ENCODE measurements at places on chromosomes 16 and 17. TPM values are rescaled to one million over a fixed set of nuclear protein-coding genes. Genes with fewer than 3 reads are reported as not detected.

GRCh38 chr16:31200821-31201568, 1.6 kb downstream of the PYCARD start:
- DNase-seq, result no peak

GRCh38 chr17:73482894-73483293, 161.4 kb downstream of the SDK2 start:
- no peak for DNase-seq

Gene LIG3
- polyA plus RNA-seq, result 31.1 TPM

DNA sequence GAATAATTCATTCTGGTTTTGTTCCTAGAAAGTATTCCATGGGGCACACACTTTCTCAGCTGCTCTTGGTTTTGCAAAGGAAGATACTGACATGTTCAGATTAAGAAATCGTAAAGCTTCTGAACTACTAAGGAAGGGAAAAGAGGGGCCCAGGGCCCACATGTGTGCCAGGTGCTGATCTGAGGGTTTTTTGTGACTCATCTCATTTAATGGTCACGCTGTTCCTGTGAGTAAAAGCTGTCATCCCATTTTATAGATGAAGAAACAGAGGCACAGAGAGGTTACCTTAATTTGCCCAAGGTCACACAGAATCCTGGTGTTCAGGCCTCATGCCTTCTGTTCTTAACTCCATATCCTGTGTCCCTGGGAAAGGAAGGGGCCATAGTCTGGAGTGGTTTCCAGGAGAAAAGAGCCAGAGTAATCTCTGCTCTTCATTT, 113.2 kb downstream of the MSI2 start:
- DNase-seq, result no peak

DNA sequence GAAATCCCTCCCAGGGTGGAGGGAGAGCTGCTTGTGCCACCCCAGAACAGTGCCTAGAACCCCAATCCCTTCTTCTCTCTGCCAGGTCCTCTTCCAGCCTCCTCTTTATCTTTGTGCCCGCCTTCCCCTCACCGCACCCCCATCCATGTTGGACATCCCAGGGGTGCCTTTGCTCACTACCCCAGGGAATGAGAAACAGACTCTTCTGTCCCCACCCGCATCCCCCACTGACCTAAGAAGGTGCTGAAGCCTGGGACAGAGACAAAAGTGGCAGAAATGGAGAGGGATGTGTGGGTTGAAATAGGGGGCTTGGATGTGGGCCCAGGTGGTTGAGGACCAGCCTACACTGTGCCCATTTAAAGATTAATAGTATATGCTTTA, 17.0 kb downstream of the ALOX15B start:
- no peak for DNase-seq

- no peak for DNase-seq
Measured at GRCh38 chr17:18960803-18961511, 9.0 kb downstream of the SLC5A10 start.

GRCh38 chr17:15663691-15664090, 20.4 kb downstream of the TRIM16 start:
- no peak for DNase-seq

DNA sequence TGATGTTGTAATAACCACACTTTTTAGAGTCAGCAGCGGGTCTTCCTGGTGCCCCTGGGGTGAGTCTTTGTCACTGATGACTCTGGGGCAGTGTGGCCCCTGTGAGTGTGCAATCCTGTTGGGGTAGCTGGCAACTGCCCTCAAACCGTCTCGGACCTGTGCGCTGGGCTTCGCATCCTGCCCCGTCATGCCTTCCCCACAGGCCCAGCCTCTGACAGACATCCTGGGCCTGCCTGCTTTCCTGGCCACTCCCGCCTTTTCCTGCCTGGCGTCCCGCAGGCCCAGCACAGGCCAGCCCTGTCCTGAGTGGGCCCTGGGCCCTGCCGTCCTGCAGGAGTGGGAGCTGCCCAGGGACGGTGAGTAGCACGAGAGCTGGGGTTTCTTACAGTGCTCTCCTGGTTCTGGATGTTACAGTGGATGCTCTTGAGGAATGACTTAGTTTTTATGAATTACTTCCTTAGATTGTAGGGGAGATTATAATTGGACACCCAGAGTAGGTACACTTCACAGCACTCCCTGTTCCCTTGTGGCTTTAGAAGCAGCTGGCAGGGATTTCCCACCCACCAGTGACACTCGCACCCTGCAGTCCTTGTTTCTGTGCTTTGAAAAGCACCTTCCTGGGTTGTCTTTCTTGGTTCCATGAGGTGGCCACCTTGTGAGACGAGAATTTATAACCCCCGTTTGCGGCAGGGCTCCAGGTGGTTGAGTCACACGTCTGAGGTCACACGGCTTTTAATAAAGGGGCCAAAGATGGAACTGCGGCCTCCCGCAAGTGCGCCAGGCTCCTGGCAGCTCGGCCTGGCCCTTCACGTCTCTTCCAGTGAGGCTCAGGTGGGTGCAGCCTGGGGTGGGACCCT, 50.0 kb upstream of the CAPN15 start:
- DNase-seq, result no peak

DNA sequence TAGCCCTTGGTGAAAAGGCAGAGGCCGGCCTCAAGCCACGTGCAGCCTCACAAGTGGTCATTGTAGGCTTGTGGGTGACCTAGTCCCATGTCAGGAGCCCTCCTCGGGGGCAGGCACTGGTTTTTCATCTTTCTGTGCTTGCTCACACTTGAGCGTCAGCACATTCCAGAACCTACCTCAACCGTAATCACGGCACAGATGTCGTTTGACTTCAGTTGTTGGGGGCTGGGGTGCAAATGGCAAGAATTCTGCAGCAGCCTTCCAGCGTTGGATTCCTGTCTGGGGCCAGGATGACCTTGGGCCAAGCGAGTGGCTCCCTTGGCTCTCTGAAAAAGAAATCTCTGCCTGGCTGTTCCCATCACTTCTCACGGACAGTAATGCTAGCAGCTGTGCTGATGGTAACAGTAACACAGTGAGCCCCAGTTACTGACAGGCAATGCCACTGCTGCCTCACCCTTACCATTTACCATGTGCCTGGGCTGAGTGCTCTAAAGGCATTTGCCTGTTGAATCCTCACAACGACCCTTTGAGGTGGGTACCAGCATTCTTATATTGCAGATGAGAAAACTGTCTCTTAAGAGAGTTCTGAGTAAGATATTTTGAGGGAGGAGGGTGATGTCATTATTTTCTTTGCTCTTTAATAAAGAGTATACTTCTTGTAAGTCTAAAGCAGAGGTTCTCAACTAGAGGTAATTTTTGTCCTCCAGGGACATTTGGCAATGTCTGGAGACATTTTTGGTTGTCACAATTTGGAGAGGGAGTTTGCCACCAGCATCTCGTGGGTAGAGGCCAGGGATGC, 46.5 kb downstream of the KSR1 start:
- peak; percentile 80 for DNase-seq

DNA sequence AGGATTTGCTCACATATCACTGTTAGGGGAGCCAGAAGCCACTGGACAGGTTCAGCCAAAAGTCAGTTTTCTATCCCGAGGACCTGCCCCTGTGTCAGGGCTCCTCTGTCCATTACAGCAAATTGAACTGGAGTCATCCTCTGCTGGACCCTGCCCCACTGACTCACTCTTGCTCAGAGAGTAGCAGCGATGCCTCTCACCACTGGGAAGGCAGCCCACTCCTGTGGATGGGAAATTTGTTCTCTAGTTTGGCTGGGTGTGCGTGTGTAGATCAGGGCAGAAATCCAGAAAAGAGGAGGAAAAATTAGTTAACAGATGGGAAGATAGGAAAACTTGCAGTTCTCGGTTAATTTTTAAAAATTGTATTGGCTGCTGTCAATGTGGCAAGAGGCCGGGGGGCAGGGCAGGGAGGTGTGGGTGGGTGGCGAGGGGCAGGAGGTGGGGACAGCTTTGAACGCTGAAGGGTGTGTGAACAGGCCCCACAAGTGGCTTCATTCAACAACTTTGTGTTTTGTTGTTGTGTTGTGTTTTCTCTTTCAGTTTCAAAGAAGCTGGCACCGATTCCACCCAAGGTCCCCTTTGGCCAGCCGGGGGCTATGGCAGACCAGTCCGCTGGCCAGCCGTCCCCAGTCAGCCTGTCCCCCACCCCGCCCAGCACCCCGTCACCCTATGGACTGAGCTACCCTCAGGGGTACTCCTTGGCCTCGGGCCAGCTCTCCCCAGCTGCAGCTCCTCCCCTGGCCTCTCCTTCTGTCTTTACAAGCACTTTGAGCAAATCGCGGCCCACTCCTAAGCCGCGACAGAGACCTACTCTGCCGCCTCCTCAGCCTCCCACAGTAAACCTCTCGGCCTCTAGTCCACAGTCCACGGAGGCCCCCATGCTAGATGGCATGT, 33.6 kb downstream of the ELAC2 start:
- DNase-seq, result peak; percentile 22

Gene SECTM1
- polyA plus RNA-seq, result 34.4 TPM

GRCh38 chr17:58632324-58633314, 59.2 kb downstream of the TEX14 start:
- DNase-seq, result no peak

DNA sequence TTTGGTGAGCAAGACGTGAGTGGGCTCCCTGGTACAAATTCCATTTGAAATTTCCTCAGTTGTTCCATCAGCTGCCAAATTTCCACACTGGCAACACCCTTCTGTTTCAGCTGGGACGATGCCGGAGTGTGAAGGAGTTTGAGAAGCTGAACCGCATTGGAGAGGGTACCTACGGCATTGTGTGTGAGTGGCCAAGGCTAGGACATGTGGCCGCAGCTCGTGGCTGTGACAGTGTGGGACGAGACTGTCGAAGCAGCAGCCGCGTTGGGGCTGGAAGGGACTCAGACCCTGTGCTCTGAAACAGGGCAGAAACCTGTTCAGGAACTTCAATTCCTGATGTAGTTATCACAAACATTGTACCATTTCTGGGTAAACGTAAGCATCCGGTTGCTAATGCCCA, 2.7 kb downstream of the CDK10 start:
- DNase-seq, result no peak

DNA sequence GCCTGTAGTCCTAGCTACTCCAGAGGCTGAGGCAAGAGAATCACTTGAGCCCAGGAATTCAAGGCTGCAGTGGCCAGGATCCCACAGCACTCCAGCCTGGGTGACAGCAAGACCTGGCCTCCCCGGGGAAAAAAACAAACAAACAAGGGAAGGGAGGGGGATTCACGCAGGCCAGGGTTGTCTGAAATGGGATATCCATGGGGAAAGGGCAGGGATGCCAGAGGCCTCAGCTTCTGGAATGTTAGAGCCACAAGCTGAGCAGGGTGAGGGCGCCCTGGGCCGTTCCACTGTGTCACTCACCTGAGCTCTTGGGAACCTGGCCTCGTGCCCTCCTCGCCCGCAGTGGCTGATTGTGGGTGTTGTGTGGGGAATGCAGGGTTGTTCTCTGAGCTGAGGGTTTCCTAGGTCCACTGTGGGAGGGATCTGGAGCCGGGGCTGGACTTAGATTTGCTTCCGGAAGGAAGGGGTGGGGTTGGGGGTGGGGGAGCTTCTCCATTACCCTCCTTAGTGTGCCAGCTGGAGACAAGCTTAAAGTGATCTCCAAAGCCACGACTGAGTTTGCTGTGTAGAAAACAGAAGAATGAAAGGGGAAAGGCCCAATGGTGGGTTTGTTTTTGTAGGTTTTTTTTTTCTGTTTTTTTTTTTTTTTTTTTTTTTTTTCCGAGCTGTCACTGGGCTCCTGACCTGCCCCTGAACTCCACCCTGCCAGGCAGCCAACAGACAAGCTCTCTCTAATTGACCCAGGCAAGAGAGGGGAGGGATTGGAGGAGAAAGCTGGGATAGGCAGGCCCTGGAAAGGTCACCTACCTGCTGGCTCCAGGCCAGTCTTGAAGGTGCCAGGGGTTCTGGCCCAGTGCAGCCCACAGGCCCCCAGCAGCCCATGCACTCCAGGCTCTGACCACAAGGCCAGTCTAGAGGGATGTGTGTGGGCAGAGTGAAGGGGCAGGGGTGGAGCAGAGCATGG, at the start of gene SULT1A1:
TSS of gene SULT1A1 (minus strand) at position 414 of the 964 bp plus-strand sequence. CDS start 1,189 bp downstream, outside the sequence.
- DNase-seq, result no peak

DNA sequence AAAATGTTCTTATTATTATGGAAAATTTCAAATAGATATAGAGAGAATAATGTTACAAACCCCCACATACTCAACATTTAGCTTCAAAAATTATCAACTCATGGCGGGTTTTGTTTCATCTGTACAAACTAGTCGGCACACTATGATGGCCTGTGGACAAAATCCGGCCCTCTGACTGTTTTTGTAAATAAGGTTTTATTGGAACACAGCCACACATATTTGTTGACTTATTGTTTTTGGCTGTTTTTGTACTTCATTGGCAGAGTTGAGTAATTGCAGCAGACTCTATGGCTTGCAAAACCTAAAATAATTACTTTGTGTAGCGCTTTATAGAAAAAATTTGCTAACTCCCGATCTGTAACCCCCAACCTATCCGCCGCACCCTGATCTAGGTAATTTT, 41.4 kb upstream of the CLEC18A start:
- DNase-seq, result no peak

Gene GPR142
- polyA plus RNA-seq, result not detected

DNA sequence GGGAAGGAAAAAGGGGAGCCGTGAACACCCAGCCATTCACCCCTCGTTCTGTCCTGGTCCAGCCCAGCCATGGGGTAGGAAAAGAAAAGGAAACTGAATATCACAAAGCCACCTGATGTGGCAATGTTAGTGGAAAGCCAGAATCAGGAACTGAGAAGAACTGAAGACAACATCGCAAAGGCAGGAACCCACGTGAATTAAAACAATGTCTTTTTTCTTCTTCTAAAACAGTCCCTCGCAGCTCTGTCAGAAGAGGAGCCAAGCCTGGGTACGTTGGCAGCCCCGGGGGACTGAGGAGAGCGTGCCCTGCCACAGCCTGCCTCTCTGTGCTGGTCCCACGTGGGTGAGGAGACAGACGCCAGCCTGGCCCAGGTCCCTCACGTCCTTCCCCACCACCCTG, 55.0 kb downstream of the ZNF423 start:
- no peak for DNase-seq

Gene PLEKHM1
- polyA plus RNA-seq, result 15.0 TPM

DNA sequence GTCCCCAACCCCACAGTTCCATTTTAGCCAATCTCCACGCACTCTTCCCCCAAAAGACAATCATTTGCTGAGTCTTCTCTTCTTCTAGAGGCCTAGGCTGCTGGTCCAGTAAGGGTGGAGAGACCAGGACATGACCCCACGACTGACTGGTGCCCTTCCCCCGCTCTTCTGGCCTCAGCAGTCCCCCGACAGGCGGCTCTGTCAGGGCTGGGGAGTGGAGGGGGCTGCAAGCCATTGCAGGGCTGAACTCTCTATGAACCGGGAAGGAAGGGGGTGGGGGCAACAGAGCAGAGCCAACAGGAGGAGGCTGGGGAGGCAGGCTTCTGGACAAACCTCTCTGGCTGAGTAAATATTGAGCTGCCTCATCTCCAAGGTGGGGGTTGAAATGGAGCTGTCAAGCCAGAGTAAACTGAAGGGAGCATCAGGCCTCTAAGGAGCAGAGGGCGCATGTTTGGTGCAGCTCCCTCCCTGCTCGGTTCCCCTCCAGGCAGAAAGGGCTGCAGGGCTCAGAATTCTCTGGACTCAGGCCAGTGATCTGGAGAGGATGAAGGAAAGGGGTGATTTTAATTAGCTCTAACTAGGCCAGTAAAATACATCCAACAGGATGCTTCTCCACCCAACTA, 8.7 kb downstream of the HOXB1 start:
- no peak for DNase-seq

GRCh38 chr16:12675852-12676251, 127.8 kb downstream of the CPPED1 start:
- DNase-seq, result no peak

Gene ARHGDIG
- polyA plus RNA-seq, result 0.22 TPM

- DNase-seq, result no peak
Measured at GRCh38 chr16:2042171-2042985, 5.3 kb downstream of the NTHL1 start.

Data from BJ (cell line).